Astrocyte (in vitro differentiated cells and primary cell): ENCODE measurements at places on chromosomes 5 and 9. TPM values are rescaled to one million over a fixed set of nuclear protein-coding genes. Genes with fewer than 3 reads are reported as not detected.

Gene SPATA6L
- total RNA-seq, result 2.8 and 3.6 TPM in 2 replicates

Gene THBS4
- 0.55 and 1.1 TPM in 2 replicates for total RNA-seq

Gene RNF183
- not detected in 2 replicates for total RNA-seq

Gene PCDHB13
- total RNA-seq, result 3.3 TPM in 2 replicates

Gene MLANA
- not detected in 2 replicates for total RNA-seq

Gene RELL2
- total RNA-seq, result 12.2 and 12.9 TPM in 2 replicates

Gene FIBCD1
- 0.66 and 1.6 TPM in 2 replicates for total RNA-seq

Gene NACC2
- 31.3 and 34.0 TPM in 2 replicates for total RNA-seq
